Fibroblast of mammary gland (primary cell): ENCODE measurements at places on chromosomes 2 and 18.
A peak's percentile ranks its signal among the peaks of the same experiment; 100 is the strongest.

- DNase-seq = no peak
Measured at GRCh38 chr2:98078701-98079100, 8.3 kb upstream of the VWA3B start.

GRCh38 chr2:14544247-14544646 is 88.3 kb upstream of the LRATD1 start:
- DNase-seq = no peak

DNA sequence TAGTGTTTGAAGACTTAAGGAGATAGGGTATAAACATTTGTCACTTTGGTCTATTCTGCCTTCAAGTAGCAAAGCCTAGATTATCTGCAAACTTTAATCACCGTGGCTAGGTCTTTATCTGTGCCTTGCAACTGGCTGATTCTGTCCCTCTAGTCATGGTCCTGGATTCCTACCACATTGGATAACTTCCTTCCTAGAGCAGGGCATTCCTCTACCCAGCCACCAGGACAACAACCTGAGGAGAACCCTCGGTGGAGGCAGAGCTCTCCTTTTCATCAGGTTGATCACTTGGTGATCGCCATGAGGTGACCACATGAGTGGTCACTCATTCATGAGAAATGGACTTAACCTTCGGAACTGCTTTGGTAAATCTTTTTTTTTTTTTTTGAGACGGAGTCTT is 25.3 kb upstream of the PTPRM start:
- DNase-seq = no peak

DNA sequence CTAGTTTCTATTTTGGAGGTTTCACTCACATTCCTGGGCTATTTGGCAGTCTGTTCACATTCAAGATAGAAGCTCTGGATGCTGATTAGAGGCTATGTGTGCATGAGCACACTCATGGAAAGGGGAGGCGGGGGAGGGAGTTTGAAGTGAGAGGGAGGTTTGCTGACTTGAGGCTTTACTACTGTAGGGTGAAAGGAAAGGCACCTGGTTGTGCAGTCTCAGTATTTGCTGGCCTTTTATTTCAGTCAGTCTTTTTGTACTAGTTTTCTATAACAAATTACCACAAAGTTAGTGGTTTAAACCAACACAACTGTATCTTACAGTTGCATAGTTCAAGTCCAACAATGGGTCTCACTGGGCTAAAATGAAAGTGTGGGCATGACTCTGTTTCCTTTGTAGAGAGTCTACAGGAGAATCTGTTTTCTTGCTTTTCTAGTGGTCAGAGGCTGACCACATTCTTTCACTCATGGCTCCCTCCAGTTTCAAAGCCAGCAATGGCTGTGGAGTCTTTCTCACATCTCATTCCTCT is 47.7 kb upstream of the NR4A2 start:
- DNase-seq = no peak

- DNase-seq = no peak
Measured at GRCh38 chr2:229635371-229635680, 79.0 kb downstream of the DNER start.

DNA sequence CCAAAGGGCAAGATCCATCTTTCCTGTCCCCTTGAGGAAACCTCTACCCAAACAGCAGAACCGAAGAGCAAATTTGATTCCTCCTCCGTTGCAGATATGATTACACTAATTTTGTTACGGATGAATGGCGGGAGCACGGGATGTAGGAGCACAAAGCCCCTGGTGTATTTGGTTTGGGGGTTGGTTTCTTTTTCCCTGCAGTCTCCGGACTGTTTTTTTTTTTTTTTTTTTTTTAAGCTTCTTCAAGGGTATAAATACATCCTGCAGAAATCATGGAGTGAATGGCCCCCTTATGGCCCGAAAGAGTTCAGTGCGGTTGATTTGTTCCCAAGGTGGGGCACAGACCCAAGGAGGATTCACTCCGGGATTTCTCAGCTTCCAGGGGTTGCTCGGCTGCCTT is 135.3 kb upstream of the SH3BP4 start:
- no peak for DNase-seq

GRCh38 chr2:12032398-12032797 is 286.0 kb downstream of the LPIN1 start:
- no peak for DNase-seq

- no peak for DNase-seq
Measured at GRCh38 chr2:217192366-217192765, 332.5 kb upstream of the TNP1 start.

GRCh38 chr18:61898640-61899101 is 5.9 kb upstream of the RNF152 start:
- no peak for DNase-seq

GRCh38 chr2:70974592-70974991 is 3.8 kb upstream of the ANKRD53 start:
- DNase-seq = no peak

GRCh38 chr18:25360301-25360899 is 8.4 kb upstream of the ZNF521 start:
- peak; percentile 35 for DNase-seq

GRCh38 chr2:72914206-72914559 is 3.1 kb upstream of the EMX1 start:
- no peak for DNase-seq

DNA sequence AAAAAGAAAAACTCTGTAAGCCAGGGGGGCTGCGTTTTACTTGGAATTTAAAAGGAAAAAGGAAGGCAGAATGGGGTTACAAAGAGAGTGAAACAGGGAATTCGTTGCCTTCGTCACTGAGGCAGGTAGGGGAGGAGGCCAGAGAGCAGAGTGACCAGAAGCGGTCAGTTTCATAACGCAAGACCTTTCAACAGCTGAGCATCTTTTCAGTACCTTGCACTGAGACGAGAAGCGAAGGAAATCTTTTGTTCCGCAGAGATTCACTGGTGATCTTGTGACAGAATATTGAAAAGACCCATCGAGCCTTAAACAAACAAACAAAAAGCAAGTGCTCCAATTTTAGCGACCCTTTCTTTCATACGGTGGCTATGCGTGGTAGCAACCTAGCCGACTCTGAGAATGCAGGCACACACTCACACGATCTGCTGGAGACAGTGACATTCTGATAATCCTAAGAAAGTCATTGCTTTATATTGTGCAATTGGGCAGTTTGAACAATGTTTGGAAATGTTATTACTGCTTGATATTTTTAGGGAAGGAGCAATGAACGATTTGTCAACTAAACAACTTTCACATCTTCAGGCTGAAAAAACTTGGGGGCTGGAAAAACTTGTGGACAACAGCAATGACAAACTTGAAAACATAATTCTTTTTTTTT is 93.8 kb upstream of the ODC1 start:
- no peak for DNase-seq

GRCh38 chr2:117621326-117621725 is 193.2 kb upstream of the DDX18 start:
- DNase-seq = no peak

DNA sequence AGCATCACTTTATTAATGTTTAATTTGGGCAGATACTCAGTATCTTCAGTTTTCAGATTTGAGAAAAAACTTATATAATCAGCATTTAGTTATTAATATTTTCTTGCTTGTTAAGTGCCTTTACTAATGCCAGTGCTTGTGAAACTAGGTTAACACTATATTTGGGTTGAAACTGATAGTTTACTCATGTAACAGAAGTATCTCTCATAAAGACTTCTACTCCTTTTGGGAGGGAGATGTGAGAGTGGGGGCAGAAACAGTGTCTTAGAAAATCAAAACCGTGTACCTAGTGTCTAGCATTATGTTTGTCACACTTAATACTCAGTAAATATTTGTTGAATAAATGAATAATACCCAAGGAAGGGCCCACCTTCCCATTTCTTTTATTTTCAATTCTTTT is 129.5 kb downstream of the MSTN start:
- DNase-seq = no peak

GRCh38 chr2:103740631-103741030 is 978.8 kb downstream of the TMEM182 start:
- no peak for DNase-seq

- DNase-seq = peak; percentile 14
Measured at GRCh38 chr2:1538663-1539062, 125.4 kb downstream of the TPO start.

GRCh38 chr18:41096504-41096903 is 858.5 kb upstream of the PIK3C3 start:
- peak; percentile 5 for DNase-seq

- DNase-seq = peak; percentile 56
Measured at GRCh38 chr2:98009887-98010760, 14.4 kb upstream of the TMEM131 start.

- no peak for DNase-seq
Measured at GRCh38 chr2:163802284-163802683, 66.5 kb upstream of the FIGN start.

GRCh38 chr18:12819322-12819721 is 64.7 kb downstream of the PTPN2 start:
- no peak for DNase-seq

- no peak for DNase-seq
Measured at GRCh38 chr18:64710105-64710861, 561.4 kb upstream of the LINC00305 start.

GRCh38 chr2:215904101-215904500 is 109.2 kb downstream of the MREG start:
- peak; percentile 82 for DNase-seq

DNA sequence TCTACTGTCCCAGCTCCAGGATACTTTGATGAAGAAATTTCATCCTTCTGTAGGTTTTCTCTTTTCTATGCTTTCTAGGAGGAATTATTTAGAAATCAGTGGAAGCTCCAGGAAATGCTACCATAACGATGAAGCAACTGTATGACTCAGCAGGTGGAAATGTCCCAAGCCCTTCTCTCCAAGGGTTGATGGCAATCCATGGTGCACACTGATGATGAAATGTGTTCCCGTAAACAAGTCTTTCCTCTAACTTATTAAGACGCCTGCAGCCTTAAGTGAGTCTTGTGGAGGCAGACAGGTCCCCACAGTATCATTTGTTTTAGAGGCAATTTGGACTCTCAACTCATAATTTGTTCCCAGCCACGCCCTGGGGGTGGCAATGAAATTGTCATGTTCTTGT is 777.6 kb upstream of the SOX11 start:
- peak; percentile 12 for DNase-seq

DNA sequence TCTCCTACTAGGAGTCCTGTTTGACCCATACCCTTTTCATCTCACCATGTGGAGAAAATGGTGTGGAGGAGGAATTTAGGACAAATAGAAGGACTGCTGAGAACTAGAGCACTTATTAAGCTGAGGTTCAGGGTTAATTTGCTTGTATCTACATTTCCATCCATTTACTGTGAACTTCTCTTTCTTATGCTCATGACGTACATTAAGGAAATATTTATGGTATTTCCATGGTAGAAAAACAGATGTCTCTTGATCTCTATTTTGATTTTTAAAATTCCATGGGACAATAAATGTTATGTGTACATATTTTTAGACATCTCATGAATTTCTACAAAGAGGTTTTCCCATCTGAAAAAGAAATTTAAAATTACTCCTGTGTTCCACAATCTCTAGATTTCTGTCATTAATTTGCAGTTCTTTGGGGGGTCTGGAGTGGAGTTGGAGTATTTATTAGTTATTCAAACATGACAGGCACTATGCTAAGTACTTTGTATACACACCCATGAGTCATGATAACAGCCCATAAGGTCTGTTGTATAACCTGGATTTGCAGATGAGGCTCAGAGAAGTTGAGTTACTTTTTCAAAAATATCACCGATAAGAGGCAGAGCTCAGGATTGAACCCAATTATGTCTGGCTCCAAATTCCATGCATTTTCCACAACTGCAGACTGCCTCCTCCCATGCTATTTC is 112.6 kb downstream of the COPS8 start:
- peak; percentile 58 for DNase-seq

DNA sequence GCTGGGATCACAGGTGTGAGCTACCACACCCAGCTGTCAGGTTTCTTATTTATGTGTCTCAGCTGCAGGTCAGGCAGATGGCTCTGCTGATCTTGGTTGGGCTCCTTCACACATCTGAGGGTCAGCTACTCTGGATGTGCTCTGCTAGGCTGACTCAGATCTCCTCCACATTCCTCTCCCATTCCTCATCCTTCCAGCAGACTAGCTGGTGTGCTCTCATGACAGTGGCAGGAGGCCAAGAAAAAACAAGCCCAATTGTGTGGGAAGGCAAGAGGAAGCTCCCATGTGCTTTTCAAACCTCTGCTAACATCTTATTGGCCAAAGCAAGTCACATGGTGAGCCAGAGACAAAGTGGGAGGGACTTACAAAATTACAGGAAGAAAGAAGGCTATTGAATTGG is 11.7 kb upstream of the MSH6 start:
- peak; percentile 99 for DNase-seq
